ENCODE measurements at places on chromosomes 12 and 14.

- no peak for DNase-seq
Measured at GRCh38 chr12:31021809-31022494, 51.7 kb upstream of the DDX11 start.

DNA sequence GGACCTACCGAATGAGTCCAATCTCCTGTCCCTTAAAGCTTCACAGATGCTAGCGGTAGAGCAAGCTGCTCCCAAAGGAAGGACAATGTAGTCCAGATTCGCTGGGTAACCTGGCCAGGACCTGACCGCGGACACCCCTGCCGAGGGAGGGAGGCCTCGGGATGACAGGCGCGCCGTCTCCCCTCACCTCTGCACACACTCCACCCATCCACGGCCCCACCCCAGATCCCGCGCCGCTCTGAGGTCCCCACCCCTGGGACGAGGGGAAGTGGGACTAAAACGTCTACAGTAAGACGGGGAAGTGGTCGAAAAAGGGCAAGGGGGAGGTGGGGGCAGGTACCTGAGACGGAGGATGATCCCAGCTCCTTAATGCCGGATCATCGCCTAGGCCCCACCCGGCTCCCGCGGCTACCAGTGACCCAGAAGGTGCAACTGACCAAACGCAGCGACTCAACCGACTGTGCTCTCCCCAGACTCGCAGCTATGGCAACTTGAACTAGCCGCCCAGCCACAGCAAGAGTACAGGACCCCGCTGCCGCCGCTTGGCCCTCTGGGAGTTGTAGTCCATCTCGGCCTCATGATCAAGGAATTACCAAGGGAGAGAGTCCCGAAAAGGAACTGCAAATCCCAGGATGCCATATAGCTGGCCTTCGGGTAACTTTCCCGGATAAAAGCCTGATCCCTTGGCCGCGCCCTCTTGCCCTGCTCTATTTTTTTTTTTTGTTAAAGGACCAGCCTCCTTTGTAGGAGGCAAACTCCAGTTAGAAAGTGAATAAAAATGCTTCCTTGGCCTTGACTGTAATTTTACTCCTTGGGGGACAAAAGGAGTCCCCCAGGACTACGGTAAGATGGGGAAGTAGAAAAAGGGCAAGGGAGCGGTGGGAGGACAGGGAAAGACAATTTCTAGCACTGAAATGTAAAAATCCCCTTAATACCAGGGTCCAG, at the start of gene CEP128:
TSS of gene CEP128 (minus strand) at position 498 of the 945 bp plus-strand sequence.
- peak; percentile 90 for DNase-seq

DNA sequence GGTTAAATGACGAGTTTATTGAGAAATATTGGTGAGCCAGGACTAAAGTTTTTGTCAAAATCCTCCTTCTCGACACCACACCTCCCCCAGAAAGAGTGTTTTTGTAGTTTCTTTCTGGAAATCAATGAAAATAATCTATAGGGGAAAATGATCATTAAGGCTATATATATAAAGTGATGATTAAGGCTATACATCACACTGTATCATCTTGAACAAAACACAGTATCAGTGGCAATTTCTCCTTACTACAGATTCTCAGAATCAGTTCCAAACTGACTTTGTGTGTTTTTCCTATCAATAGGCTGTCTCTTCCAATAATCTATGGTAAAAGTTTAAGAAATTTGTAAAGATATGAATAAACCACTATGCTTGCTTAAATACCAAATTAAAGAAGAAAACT, 81.7 kb downstream of the IFNG-AS1 start:
- no peak for DNase-seq

DNA sequence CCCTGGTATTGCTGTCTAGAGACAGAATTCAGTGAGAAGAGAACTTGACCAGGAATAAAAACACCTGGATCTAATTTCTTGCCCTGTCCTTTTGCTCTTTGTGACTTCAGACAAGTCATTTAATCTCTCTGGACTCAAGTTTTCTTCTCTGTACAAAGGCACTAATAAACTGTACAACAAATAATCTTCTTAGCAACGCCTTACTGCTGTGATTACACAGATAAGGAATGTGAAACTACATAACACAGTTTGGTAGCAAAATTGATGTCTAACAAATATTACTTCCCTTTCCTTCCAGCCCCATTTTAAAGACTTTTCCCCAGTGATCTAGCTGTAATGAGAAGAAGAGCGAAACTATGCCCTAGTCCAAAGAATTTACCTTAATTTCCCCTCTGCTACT, 69.3 kb downstream of the BCAT1 start:
- no peak for DNase-seq

DNA sequence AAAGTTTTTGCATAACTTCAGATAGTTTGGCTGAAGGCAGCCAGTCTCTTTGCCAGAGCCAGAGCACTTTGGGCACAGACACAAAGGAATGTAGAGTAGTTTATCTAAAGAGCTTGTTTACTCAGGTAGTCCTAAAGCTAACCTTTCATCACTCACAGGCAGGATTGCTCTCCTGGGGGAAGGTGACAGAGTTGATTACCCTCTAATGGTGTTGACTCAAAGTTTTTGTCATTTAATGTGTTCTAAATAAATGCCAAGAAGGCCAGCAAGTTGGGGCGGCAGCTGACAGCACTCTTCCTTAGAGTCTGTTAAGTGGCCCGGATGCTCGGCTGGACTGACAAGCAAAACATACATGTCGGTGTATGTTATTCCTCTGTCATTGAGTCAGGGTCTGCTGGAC, 9.3 kb upstream of the TAS2R46 start:
- DNase-seq = no peak

DNA sequence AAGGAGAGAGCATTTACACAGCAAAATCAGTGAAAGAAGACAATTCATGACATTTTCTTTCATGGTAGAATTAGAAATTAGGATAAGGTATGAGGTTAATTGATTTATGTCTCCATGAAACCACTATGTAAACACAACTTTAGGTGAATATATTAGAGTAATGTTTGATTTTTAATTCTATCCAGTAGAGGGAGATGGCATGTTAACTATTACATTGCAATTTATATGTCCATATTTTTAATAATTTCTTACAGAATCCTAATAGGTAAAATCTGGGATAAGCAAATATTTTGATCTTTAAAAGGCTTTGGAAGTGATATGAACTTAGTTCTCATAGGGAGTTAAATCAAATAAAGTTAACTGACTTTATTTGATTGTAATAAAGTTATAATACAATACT, 373.4 kb upstream of the PDE3A start:
- DNase-seq = no peak

DNA sequence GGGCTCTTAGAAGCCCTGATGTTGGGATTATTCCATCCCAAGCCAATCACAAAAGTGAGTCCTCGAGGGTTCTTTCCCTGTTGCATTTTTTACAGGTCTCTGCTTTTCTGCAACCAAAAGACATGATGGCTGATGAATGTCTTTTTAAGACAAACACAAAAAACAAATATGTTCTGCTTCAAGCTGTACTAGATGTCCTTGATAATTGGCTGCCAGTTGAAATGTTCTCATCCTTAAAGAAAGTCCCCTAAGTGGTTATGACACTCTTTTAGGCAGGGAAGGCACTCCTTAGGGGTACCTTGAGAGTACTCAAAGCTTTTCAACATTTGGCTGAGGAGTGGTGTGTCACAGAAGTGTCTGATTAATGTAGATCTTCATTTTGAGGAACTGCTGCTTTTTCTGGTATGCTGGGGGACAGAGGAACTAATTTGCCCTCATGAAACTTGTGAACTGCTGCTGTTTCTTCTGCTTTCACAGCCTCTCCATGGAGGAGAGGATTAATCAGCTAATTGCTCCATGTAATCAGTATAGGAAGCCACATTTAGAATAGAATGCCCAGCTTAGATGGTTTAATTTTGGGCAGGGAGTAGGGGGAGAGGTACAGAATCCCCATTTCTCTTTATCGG, 22.8 kb upstream of the IGF1 start:
- no peak for DNase-seq

GRCh38 chr14:63438065-63438757, 105.0 kb downstream of the PPP2R5E start:
- peak; percentile 10 for DNase-seq

All from activated naive CD8-positive, alpha-beta T cell treated with anti-CD3 and anti-CD28 coated beads, Interleukin-2, amount 50 U/mL, for 24 hours (primary cell).